ENCODE measurements at places on chromosomes 4 and X.
A peak's percentile ranks its signal among the peaks of the same experiment; 100 is the strongest.

GRCh38 chr4:4859325-4859798 lies at the start of gene MSX1:
Gene MSX1, plus strand, starts transcription at chr4:4859665. Its CDS starts 235 bp downstream, at chr4:4859900.
- peak; percentile 70 for DNase-seq

GRCh38 chr4:6172093-6172926 lies 28.0 kb downstream of the JAKMIP1 start:
- no peak for DNase-seq

- DNase-seq = no peak
Observed at GRCh38 chr4:123113155-123113554, 190.8 kb upstream of the NUDT6 start.

DNA sequence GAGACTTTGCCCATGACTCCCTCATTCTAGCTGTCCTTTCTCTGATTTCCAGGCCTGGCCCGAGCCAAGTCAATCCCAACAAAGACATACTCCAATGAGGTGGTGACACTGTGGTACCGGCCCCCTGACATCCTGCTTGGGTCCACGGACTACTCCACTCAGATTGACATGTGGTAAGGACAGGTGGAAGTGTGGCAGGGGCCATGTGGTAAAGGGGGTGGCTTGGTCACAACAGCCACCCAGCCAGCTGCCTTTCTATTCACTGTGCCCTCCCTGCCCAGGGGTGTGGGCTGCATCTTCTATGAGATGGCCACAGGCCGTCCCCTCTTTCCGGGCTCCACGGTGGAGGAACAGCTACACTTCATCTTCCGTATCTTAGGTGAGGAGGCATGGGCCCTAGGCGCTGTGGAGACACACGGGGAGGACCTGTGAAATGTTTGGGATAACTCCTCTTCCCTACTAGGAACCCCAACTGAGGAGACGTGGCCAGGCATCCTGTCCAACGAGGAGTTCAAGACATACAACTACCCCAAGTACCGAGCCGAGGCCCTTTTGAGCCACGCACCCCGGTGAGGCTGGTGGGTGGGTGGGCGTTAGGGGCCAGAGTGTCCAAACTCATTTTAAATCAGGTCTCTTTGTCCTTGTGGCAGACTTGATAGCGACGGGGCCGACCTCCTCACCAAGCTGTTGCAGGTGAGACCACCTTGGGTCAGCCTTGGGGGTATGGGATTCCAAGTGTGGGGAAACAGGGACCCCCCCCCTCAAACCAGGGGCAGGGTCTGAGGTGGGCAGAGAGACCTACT lies 6.1 kb upstream of the USP11 start:
- DNase-seq = no peak

GRCh38 chr4:76821641-76822040 lies 76.3 kb downstream of the SOWAHB start:
- no peak for DNase-seq

DNA sequence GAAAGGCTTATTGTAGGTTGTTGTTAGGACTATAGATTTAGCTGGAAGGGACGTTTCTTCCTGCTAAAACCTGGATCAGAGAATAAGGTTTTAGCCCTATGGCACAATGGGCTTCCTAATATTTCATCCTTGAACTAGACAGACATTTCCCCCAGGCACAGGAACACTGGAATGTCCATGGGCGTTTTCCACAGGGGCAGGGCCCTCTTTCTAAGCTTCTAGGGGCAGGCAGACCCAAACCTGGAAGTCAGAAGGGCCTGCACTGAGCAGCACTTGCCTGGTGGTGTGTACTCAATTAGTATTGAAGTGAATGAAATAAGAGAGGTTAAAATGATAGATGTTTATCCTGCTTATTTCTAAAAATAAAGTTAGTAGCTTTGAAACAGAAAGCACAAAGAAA lies 41.1 kb downstream of the CASP6 start:
- no peak for DNase-seq

DNA sequence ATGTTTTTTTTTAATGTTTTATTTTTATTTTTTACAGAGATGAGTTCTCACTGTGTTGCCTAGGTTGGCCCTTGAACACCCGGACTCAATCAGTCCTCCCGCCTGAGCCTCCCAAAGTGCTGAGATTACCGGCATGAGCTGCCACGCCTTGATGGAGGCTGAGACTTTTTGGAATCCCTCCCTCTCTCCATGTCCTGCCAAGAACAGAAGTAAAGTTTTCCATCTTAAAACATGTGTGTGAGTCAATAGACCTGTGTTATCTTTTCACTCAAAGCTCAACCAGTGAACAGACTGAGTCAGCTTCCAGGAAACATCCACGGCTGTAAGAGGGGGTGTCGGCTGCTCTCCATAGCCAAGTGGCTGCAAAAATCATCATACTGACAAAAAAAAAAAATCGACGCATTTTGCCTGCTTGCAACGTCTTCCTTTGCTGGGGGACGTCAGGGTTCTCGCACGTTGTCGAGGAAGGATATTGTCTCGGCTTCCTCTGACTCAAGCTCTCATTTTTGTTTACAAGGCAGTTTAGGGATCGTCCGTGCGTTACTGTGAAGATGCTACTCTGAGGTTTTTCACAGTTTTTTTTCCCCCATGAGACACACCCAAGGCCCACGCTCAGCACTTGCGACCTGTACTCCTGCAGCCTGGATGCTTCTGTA lies 10.0 kb upstream of the ASMTL start:
- peak; percentile 63 for DNase-seq

DNA sequence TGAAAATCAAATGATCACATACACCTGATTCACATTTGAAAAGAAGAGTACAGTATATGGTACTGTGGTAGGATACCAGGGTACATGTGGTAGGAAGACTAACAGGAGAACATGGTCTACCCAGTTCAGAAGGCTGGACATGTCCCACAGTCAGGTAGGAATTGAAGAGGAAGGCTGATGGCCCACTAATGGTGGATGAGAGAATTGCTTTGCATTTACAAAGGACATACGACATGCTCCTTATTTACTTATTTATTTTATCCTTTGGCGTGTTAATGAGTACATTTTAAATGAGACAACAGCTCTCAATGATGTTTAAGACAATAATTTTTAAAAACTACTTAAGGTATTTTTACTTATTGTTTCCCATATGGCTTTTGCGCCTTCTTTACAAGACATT lies 106.7 kb upstream of the BMP2K start:
- no peak for DNase-seq

GRCh38 chr4:157803845-157804521 lies 368.8 kb downstream of the GASK1B start:
- no peak for DNase-seq

DNA sequence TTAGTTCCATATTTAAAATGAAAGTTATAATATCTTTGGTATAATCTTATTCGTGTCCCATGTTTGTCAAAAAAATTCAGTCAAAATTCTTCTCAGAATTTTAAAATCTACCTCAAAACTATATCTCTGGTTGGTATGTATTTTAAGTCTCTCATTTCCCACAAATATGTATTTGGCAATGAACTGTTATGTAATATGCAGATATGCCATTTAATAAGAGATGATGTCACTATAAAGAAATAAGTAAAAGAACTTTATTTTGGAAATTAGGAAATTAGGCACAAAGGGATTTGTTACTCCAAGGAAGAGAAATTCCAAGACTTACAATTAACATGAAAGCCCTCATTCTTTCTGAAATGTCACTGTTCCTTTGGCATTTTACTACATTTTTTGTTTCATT lies 15.3 kb downstream of the SNCA start:
- DNase-seq = no peak

DNA sequence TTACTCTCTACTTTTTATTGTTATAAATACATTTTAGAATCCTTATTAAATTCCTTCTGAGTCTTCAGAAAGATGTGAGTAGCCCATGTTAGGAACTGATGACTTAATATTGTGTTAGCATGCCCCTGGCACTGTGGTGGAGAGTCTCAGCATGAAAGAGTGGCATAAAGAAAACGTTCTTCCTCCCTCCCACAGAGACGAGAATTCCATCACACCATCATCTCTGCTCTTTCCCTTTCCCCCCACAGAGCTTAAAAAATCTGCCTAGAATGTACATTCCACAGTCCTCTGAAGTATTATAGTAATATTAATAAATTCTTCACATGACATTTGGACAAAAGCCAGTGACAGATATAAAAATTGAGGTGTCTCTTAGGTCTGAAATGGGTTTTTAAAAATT lies 117.8 kb upstream of the DKK2 start:
- DNase-seq = no peak

DNA sequence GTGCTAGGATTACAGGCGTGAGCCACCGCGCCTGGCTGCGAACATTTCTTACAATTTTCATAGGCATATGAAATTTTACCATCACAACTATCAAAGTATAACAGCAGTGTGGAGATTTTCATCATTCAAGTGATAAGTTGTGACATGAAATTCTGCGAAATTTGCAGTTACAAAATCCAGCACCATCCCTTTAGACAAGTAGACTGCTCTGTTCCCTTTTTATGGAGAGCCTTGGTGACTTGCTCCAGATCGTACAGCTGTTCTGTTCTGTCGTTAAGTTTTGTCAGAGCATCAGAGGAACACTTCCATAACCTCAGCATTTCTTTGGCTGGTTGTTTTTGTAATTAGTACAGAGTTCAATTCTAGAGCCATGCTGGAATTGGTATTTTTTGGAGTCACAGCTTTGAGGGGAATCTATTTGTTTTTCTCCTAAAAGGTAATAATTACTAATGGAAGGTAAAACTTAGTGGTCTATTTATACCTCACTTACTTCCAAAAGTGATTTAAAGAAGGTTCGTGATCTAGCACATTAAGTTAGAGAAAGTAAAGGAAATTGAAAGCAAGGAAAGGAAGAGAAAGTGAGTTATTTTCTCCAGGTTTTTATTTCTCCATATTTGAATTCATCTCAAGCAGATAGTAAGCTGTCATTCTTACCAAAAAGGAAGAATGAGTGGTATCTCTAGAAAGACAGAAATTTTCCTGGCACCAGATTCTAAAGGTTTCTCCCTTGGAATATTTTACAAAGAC lies 22.1 kb downstream of the ZRSR2 start:
- no peak for DNase-seq
